ENCODE measurements at places on chromosomes 1 and 21.

DNA sequence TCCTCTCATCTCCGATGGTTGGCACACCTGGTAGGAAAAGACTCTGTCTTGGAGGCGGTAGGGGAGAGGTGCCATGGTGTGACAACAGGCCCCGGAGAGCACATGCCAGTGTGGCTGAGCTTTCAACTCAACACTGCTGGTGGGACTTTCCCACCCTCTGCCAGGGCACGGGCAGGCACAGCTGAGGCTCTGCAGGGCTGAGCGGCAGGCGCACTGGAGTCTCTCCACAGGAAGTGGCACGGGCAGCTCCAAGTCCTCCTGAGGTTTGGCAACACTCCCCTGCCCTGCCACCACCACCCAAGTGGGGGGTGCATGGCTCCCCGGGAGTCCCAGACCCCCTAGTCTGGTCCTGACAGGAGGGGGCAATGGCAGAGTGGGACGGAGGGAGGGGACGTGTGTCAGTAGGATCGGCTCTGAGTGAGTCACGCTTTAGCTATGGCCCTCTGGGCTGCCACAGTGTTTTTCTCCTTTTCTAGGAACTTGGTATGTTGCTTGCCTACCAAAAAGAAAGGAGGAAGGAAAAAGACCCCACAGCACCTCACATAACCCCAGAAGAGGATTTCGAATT is 27.3 kb upstream of the EVA1B start:
- H3K27me3 ChIP-seq: no peaks in the 10 kb centered on the region
- H3K4me1 ChIP-seq: peaks cover 36% of the 10 kb centered on the region
- DNase-seq: no peak
- peaks cover 94% of the 10 kb centered on the region for H3K36me3 ChIP-seq
- H3K4me3 ChIP-seq: peak overlapping the region; percentile 40

DNA sequence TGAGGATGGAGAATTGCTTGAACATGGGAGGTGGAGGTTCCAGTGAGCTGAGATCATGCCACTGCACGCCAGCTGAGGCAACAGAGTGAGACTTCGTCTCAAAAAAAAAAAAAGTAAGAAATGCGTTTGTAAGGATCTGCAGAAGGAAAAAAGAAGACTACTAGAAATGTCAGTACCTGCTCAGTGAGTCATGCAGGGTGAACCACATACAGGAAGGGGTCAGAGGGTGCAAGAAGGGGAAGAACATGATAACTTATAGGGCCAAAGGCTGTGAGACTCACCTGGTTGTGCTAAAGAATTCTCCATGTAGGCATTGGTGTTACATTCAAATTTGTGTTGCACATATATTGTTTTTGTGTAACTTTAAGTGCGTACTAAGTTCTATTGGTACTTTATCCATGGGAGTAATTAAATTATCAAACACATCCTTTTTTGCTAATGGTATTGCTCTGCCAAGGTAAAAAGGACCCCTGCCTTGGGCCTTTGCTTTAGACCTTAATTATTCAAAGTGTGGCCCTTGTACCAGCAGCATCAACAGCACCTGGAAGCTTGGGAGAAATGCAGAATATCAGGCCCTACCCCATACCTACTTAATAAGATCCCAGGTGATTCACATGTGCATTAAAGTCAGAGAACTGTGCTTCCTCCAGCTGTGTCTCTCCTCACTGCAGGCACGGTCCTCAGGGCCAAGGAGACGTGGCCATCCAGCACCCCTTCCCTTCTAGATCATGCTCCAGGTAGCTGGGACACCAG is 96.4 kb upstream of the PPP2R5A start:
- no peak overlapping the region for H3K4me3 ChIP-seq
- H3K36me3 ChIP-seq: no peaks in the 10 kb centered on the region
- DNase-seq: no peak
- no peaks in the 10 kb centered on the region for H3K27me3 ChIP-seq
- H3K27ac ChIP-seq: peak overlapping the region; percentile 22
- peaks cover 45% of the 10 kb centered on the region for H3K4me1 ChIP-seq

DNA sequence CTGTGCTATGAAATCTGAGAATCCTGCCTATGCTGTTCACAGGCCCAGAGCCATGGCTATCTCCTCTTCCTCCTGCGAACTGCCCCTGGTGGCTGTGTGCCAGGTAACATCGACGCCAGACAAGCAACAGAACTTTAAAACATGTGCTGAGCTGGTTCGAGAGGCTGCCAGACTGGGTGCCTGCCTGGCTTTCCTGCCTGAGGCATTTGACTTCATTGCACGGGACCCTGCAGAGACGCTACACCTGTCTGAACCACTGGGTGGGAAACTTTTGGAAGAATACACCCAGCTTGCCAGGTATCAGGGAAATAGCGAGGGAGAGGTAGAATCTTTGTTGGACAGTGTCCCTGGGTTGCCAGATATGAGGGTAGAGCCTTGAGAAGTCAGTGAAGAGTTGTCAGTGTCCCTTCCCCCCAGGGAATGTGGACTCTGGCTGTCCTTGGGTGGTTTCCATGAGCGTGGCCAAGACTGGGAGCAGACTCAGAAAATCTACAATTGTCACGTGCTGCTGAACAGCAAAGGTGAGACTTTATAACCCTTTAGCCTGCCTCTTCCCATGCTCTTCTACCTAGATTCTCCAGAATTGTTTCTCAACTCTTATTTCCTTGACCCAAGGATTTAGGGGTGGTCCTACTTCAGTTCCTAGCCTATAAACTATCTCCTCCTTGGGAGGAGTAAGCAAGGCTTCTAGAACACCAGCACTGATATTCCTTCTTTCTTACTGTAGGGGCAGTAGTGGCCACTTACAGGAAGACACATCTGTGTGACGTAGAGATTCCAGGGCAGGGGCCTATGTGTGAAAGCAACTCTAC is 1.4 kb downstream of the NIT1 start:
- no peaks in the 10 kb centered on the region for H3K27me3 ChIP-seq
- H3K36me3 ChIP-seq: peaks cover 18% of the 10 kb centered on the region
- peaks cover 22% of the 10 kb centered on the region for H3K4me1 ChIP-seq
- peak overlapping the region; percentile 93 for H3K27ac ChIP-seq
- DNase-seq: no peak

GRCh38 chr1:116574581-116575291 is 3.9 kb upstream of the CD58 start:
- no peaks in the 10 kb centered on the region for H3K27me3 ChIP-seq
- no peak overlapping the region for H3K4me3 ChIP-seq
- DNase-seq: no peak
- no peak overlapping the region for H3K27ac ChIP-seq
- H3K36me3 ChIP-seq: no peaks in the 10 kb centered on the region

DNA sequence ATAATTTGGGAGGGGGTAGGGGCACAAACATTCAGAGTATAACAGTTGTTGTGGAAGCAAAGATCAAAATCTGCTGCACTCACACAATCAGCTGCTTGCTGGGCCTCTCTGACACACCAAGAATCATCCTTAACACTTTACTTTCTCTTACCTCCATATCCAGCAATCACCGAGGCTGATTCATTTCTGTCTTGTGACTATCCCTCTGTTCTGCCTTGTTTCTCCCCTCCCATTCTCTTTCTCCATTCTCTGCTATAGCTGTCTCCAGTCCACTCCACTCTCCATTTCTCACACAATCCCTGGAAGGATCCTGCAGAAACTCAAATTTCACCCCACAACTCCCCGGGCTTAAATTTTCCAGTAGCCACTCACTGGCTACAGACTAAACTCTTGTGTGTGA is 91.8 kb upstream of the NGF start:
- no peaks in the 10 kb centered on the region for H3K27me3 ChIP-seq
- no peaks in the 10 kb centered on the region for H3K4me1 ChIP-seq
- H3K27ac ChIP-seq: no peak overlapping the region

GRCh38 chr21:46551636-46552241 is 53.1 kb downstream of the S100B start:
- peaks cover 99% of the 10 kb centered on the region for H3K36me3 ChIP-seq
- H3K4me3 ChIP-seq: no peak overlapping the region
- no peaks in the 10 kb centered on the region for H3K27me3 ChIP-seq
- DNase-seq: no peak
- no peak overlapping the region for H3K27ac ChIP-seq
- no peaks in the 10 kb centered on the region for H3K4me1 ChIP-seq

Data from esophagus squamous epithelium (tissue), 5 donors.